ENCODE measurements at places on chromosomes 11 and 22. TPM values are rescaled to one million over a fixed set of nuclear protein-coding genes. Genes with fewer than 3 reads are reported as not detected.

DCDC1 gene
- total RNA-seq: 7.3 TPM

CAVIN3 gene
- total RNA-seq: 7.1 TPM

STIP1 gene
- 189 TPM for total RNA-seq

GAL3ST1 gene
- 21.6 TPM for total RNA-seq

VSTM5 gene
- total RNA-seq: 0.31 TPM

C11orf91 gene
- 0.69 TPM for total RNA-seq

KCNQ1 gene
- 3.1 TPM for total RNA-seq

- no peaks in the 10 kb centered on the region for H3K36me3 ChIP-seq
- H3K4me3 ChIP-seq: no peak overlapping the region
- peaks cover 14% of the 10 kb centered on the region for H3K4me1 ChIP-seq
- no peak for DNase-seq
- no peak overlapping the region for H3K27ac ChIP-seq
Observed at GRCh38 chr11:72083414-72083813, 2.8 kb downstream of the LRRC51 start.

DNA sequence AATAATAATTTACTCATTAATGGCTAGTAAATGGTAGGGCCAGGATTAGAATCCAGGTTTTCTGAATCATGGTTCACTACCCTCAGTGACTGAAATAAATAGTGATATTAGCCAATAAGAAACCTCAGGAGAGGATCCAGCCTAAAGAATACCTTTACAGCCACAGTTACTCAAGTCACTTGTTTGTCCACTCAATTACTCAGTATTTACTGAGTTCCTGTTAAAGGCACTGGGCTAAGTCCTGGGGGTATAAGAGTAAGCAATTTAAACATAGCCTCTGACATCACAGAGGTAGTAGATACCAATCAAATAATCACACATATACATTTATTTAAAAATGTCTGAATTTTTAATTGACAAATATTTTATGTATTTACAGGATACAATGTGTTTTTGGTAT, 56.8 kb upstream of the GAB2 start:
- H3K4me1 ChIP-seq: peaks cover 13% of the 10 kb centered on the region
- H3K36me3 ChIP-seq: peaks cover 24% of the 10 kb centered on the region
- no peak overlapping the region for H3K4me3 ChIP-seq
- H3K27me3 ChIP-seq: no peaks in the 10 kb centered on the region

GRCh38 chr11:73851046-73851764, 25.4 kb downstream of the COA4 start:
- peaks cover 10% of the 10 kb centered on the region for H3K36me3 ChIP-seq
- no peak overlapping the region for H3K4me3 ChIP-seq
- no peak overlapping the region for H3K27ac ChIP-seq

- H3K4me3 ChIP-seq: peak overlapping the region; percentile 40
- DNase-seq: peak; percentile 72
- peaks cover 73% of the 10 kb centered on the region for H3K27me3 ChIP-seq
- H3K4me1 ChIP-seq: peaks cover 2% of the 10 kb centered on the region
Observed at GRCh38 chr22:29470159-29470855, 9.7 kb upstream of the NEFH start.

GRCh38 chr11:59187587-59187986, 15.7 kb downstream of the DTX4 start:
- peak overlapping the region; percentile 43 for H3K27ac ChIP-seq
- H3K27me3 ChIP-seq: no peaks in the 10 kb centered on the region
- H3K4me3 ChIP-seq: no peak overlapping the region

- no peaks in the 10 kb centered on the region for H3K36me3 ChIP-seq
- peaks cover 7% of the 10 kb centered on the region for H3K27me3 ChIP-seq
- no peak overlapping the region for H3K4me3 ChIP-seq
- DNase-seq: no peak
Observed at GRCh38 chr11:30960387-30960992, 374.3 kb upstream of the MPPED2 start.

- no peak overlapping the region for H3K4me3 ChIP-seq
- H3K27me3 ChIP-seq: peaks cover 18% of the 10 kb centered on the region
- DNase-seq: no peak
- H3K4me1 ChIP-seq: peaks cover 11% of the 10 kb centered on the region
- H3K27ac ChIP-seq: no peak overlapping the region
- H3K36me3 ChIP-seq: no peaks in the 10 kb centered on the region
Observed at GRCh38 chr11:117529816-117530215, 202.2 kb downstream of the CEP164 start.

- no peak overlapping the region for H3K4me3 ChIP-seq
- H3K36me3 ChIP-seq: no peaks in the 10 kb centered on the region
- H3K27me3 ChIP-seq: no peaks in the 10 kb centered on the region
- H3K27ac ChIP-seq: no peak overlapping the region
- no peak for DNase-seq
Observed at GRCh38 chr11:92413757-92414513, 189.3 kb downstream of the FAT3 start.

- no peaks in the 10 kb centered on the region for H3K36me3 ChIP-seq
- no peak overlapping the region for H3K4me3 ChIP-seq
- DNase-seq: peak; percentile 33
- H3K27ac ChIP-seq: peak overlapping the region; percentile 88
- no peaks in the 10 kb centered on the region for H3K27me3 ChIP-seq
Observed at GRCh38 chr11:13114566-13115379, 105.7 kb downstream of the RASSF10 start.

DNA sequence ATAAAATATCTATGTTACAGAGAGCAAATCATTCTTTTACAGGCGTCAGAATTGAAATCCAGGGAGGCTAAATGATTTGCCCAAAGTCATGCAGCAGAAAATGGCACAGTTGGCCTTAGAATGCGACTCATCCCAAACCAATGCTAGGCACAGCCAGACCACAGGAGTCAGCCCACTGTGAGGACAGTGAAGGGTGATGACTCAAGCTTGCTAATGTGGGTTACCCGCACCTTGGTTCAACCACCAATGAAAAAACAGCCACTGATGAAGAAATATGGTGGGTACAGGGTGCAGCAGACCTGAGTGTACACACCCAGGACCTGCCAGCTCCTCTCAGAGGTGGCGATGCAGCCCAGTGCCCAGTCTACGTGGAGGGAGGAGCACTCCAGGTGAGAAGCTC, 89.7 kb downstream of the ZC3H12C start:
- no peak for DNase-seq
- no peak overlapping the region for H3K4me3 ChIP-seq
- peaks cover 13% of the 10 kb centered on the region for H3K4me1 ChIP-seq

GRCh38 chr11:967995-968751, 42.5 kb downstream of the AP2A2 start:
- peaks cover 20% of the 10 kb centered on the region for H3K36me3 ChIP-seq
- no peaks in the 10 kb centered on the region for H3K27me3 ChIP-seq
- H3K4me3 ChIP-seq: no peak overlapping the region
- H3K4me1 ChIP-seq: no peaks in the 10 kb centered on the region

DNA sequence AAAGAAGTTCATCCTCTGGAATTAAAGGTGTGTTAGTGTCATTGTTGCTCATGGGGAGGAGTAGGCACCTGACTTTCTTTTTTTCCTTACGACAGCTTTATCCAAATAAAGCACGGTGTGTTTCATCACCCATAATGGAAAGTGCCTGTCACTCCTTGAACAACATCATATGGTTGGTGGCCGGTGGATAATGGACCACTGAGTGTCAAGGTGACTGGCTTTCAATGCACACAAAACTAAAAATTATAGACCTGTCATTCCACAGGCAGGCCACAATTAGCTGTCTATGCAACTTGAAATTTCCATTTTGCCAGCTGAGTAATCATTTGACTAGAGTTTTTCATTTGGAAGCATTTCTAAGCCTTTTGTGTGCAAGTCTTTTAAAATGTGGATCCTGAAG, 45.0 kb upstream of the MPPED2 start:
- H3K27ac ChIP-seq: no peak overlapping the region
- no peaks in the 10 kb centered on the region for H3K36me3 ChIP-seq
- H3K4me1 ChIP-seq: peaks cover 17% of the 10 kb centered on the region
- no peaks in the 10 kb centered on the region for H3K27me3 ChIP-seq
- no peak for DNase-seq
- H3K4me3 ChIP-seq: no peak overlapping the region

GRCh38 chr22:24951942-24952836, at the start of gene KIAA1671:
KIAA1671 (plus strand) TSS chr22:24952716; CDS start chr22:25028000, 75,284 bp downstream.
- peak within 1 kb of the TSS; percentile 94 for H3K4me3 ChIP-seq
- no peaks in the 10 kb centered on the region for H3K27me3 ChIP-seq
- H3K4me1 ChIP-seq: peaks cover 34% of the 10 kb centered on the region
- DNase-seq: peak; percentile 98

GRCh38 chr11:72471005-72471898, 36.9 kb upstream of the CLPB start:
- no peaks in the 10 kb centered on the region for H3K4me1 ChIP-seq
- DNase-seq: peak; percentile 36
- peak overlapping the region; percentile 86 for H3K27ac ChIP-seq

DNA sequence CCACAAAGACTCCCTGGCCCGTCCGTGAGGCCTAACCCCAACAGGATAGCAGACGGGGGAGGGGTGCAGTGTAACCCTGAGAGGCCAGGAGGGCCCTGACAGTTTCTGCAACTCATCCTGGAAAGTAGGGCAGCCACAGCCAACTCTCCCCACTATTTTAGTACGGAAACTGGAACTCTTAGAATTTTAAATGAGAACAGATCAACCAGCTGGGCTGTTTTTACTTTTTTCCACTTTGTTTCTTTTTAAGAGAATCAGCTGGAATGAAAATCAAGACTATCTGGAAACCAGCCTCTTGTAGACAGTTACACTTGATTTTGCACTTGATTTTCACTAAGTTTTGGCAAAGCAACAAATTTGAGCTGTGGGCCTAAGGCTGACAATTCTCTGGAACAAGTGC, 42.7 kb upstream of the NRIP3 start:
- H3K36me3 ChIP-seq: no peaks in the 10 kb centered on the region
- H3K27ac ChIP-seq: no peak overlapping the region
- no peak overlapping the region for H3K4me3 ChIP-seq
- H3K4me1 ChIP-seq: no peaks in the 10 kb centered on the region
- DNase-seq: no peak

DNA sequence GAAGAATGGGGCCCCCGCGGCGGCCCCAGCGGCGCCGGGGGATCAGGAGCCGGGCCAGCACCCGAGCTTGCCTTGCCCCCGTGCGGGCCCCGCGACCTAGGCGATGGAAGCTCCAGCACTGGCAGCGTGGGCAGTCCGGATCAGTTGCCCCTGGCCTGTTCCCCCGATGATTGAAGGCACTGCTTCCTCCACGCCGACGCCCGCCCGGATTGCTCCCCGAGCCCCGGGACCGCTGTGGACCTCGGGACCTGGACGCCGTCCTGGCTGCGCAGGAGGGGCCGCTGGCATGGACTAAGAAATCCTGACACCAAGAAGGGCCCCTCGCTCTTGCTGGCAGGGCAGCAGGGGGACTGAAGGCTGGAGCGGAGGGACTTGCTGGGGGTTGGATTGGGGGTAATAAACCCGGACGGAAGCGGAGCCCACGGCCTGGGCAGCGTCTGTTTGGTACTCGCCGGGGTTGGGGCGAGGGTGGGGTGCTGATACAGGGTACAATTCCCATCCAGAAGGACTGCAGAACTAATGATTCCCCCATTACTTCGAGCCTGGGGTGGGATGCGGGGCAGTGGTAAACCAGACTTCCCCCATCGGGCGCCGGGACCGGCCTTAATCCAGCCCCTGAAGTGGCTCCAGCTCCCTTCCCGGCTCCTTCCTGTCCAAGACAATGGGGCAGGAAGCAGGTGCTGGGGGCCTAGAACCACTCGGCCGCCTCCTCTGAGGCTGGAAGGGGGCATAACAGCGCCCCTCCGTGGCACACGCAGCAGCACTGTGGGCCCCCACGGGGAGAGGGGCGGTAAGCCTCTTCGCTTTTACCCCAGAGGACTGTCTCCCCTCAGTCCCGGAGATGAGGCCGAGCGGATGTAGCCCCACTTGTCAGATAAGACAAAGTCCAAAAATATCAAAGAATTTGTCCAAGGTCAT, 1.0 kb downstream of the CCDC85B start:
- no peak for DNase-seq
- H3K4me3 ChIP-seq: peak overlapping the region; percentile 63
- H3K27me3 ChIP-seq: peaks cover 33% of the 10 kb centered on the region
- peaks cover 34% of the 10 kb centered on the region for H3K4me1 ChIP-seq

GRCh38 chr11:18548001-18548400, 21.3 kb upstream of the TSG101 start:
- H3K4me1 ChIP-seq: no peaks in the 10 kb centered on the region
- DNase-seq: no peak
- H3K4me3 ChIP-seq: no peak overlapping the region
- H3K36me3 ChIP-seq: peaks cover 7% of the 10 kb centered on the region

DNA sequence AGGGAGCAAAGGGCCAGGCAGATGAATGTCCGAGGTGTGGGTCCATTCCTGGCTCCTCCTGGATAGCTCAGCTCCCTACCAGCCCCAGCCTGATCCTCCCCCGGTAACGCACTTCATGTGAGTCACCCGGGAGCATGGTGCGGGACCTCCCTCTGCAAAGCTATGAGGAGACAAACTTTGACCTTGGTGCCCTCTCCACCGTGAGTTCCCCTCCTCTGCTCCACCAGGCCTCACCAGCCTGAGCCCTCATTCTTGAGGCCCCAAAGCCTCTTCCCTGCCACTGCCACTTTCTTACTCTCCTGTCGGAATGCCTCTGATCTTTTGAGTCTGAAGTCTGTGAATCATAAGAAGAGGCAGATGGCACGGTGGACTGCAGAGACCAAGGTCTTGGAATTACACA, 37.4 kb upstream of the CD82 start:
- peaks cover 26% of the 10 kb centered on the region for H3K27me3 ChIP-seq
- no peaks in the 10 kb centered on the region for H3K36me3 ChIP-seq
- no peak overlapping the region for H3K4me3 ChIP-seq
- no peaks in the 10 kb centered on the region for H3K4me1 ChIP-seq
- H3K27ac ChIP-seq: no peak overlapping the region

- no peak overlapping the region for H3K4me3 ChIP-seq
- no peak for DNase-seq
- no peak overlapping the region for H3K27ac ChIP-seq
- no peaks in the 10 kb centered on the region for H3K36me3 ChIP-seq
- H3K4me1 ChIP-seq: no peaks in the 10 kb centered on the region
Observed at GRCh38 chr22:44888491-44889254, 121.1 kb downstream of the PHF21B start.

- H3K27me3 ChIP-seq: no peaks in the 10 kb centered on the region
- H3K36me3 ChIP-seq: no peaks in the 10 kb centered on the region
- H3K4me3 ChIP-seq: no peak within 1 kb of the TSS
- DNase-seq: no peak
- no peaks in the 10 kb centered on the region for H3K4me1 ChIP-seq
Observed at GRCh38 chr11:65170058-65170534, at the start of gene SPDYC. SPDYC (plus strand) TSS chr11:65170233; CDS start chr11:65171358, 1,125 bp downstream.

All from progenitor cell of endocrine pancreas (in vitro differentiated cells).